Neural progenitor cell (in vitro differentiated cells): ENCODE measurements at places on chromosomes 3 and 15.

DNA sequence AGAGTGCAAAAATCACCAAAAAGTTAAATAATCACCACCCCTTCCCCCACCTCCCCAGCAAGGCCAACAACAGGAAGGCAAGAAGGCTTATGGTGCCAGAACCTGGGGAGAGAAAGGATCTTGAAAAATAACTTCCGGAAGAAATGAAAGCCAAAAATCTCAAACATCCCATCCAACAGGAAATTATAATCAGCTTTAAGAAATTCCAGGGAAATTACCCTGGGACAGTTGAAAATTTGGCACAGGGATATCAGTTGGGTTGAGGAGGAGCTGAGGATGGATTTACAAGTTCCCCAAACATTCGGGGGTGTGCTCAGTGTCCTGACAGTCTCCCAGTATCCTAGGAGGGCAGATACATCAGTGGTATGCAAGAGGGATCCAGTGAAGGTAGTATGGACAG, 82.7 kb downstream of the POLR2M start:
- DNase-seq: no peak

DNA sequence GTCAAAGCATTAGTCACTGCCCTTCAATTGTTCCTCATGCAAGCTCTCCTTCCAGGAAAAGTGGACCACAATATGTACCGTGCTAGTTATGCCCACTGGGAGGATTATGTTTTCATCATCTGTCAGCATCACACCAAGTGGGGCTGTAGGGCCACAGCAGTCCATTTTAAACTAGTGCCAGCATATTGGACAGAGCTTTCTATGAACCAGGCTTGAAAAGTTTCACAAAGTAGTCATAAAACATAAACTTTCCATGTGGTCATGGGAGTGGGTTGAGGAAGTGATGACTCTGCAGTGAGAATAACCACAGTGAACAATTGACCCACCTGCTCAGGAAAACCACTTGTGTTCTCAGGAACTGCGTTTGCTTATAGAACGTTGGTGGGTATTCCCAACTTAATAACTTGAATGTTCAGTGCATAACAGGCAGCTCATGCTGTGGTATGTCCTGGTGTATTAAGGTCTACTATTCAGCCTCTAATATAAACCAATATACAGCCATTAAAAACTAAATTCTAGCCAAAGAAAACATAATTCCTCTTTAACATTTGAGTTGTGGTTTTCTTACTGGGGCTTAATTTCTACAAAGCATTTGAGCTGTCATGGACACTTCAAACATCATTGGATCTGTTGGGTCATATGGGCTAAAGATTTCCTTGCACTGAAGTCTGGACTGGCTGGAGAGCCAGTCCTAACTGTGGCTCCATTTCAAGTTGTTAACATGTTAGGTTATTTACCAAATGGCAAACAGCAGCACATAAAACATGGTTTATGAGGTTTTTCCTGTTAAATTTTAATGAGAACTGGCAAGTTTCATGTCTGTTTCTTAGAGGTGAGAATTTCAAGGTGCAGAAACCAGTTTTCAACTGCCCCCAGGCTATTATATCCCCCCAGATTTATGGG, 274.1 kb downstream of the OTOL1 start:
- DNase-seq: no peak

DNA sequence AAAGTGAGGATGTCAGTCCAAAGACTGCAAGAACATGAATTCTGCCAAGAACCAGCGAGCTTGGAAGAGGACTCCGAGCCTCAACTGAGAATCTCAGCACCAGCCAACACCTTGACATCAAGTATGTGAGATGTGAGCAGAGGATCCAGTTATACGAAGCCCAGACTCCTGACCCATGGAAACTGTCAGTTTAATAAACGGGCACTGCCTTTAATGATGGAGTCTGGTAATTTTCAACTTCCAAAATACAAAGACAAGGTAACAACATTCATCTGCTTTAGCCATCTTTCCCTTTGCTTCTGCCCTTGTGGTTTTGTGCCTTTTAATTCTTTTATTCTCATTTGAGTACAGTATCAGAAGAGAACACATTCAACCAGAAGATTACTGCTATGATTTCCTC, 211.9 kb downstream of the ULK4 start:
- no peak for DNase-seq

DNA sequence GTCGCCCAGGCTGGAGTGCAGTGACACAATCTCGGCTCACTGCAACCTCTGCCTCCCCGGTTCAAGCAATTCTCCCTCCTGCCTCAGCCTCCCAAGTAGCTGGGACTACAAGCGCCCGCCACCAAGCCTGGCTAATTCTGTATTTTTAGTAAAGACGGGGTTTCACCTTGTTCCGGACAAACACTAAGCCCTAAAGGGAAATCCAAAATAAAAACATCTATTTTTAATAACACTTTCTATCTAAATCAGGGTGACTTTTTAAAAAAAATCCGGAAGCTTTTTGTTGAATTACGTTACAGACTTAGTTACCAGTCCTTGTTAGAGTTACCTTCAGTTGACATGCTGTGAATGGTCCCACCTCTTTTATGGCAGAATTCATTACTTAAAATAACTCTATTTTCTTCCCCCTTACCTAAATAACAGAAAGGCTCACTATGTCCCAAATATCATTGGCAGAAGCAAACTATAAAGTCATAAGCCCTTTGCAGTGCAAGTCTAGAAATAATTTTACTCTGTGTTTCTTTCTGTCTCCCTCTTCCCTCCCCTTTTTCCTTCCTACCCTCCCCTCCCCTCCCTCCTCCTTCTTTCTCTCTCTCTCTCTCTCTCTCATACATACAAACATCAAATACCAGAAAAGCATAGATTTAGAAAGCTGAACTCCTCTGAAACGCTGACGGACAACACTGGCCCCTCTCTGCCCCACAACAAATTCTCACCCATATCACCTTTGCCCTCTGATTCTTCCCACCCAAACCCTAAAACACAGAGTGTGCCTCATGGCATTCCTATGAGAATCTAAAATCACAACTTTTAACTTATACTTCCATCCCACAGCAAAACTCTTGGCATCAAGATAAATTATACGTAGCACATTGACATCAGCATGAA, 18.3 kb downstream of the THBS1 start:
- DNase-seq: no peak

GRCh38 chr3:110178965-110179364, 841.6 kb upstream of the DPPA4 start:
- peak; percentile 17 for DNase-seq

- DNase-seq: no peak
These were observed 7.2 kb downstream of the COX17 start for GRCh38 chr3:119669906-119670570.

- no peak for DNase-seq
These were observed 98.9 kb downstream of the EOMES start for GRCh38 chr3:27623085-27623753.

DNA sequence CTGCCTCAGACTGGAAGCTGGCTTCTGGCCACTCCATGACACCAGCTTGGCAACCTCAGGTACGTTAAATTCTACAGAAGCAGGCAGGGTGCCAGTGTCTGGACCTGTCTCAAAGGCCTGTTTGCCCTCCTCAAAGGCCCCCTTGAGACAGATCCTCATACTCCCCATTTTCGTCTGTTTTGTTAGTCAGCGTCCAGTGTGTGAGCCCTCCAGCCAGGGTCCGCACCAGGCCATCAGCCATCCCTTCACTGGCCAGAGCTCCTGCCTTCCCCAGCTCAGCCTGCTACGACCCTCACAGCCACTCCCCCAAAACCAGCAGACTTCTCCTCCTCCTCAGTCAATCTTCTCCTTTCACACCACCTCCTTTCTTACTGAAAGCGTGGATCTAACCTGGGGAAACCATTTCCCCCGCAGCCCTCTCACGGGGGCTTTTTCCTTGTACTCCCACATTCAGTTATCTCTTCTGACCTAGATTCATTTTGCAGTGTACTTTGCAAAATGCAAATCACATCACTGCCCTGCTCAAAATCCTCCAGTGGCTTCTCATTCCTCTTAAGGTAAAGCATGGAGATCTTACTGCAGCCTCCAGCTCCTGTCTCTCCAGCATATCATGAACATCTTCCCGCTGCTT, 66.1 kb upstream of the CTDSPL start:
- DNase-seq: no peak

DNA sequence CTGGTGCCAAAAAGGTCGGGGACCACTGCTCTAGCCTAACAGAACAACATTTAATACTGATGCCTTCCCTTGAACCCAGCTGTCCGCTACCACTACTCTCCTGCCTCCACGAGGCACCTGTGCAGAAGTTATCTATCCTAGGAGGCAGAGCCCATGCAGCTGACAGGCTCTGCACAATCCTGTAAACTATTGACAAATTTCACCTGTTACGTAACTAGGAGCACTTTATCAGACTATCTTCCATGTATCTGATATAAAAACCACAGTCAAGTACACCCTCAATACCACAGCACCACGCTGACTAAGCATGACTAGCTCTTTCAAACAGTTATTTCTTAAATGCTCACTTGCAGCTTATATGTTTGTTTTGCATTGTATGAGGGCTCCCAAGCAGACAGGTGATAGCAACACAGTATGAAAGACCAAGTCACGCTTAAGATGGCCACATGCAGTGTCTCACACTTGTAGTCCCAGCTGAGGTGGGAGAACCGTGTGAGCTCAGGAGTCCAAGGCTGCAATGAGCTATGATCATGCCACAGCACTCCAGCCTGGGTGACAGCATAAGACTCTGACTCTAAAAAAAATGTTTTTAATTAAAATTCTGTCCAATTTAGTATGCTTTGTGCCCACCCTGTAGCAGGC, 4.5 kb upstream of the IL17RC start:
- no peak for DNase-seq

GRCh38 chr15:100115711-100116090, 226.1 kb downstream of the ADAMTS17 start:
- no peak for DNase-seq

GRCh38 chr15:80568876-80569605, 126.1 kb upstream of the ABHD17C start:
- DNase-seq: no peak

DNA sequence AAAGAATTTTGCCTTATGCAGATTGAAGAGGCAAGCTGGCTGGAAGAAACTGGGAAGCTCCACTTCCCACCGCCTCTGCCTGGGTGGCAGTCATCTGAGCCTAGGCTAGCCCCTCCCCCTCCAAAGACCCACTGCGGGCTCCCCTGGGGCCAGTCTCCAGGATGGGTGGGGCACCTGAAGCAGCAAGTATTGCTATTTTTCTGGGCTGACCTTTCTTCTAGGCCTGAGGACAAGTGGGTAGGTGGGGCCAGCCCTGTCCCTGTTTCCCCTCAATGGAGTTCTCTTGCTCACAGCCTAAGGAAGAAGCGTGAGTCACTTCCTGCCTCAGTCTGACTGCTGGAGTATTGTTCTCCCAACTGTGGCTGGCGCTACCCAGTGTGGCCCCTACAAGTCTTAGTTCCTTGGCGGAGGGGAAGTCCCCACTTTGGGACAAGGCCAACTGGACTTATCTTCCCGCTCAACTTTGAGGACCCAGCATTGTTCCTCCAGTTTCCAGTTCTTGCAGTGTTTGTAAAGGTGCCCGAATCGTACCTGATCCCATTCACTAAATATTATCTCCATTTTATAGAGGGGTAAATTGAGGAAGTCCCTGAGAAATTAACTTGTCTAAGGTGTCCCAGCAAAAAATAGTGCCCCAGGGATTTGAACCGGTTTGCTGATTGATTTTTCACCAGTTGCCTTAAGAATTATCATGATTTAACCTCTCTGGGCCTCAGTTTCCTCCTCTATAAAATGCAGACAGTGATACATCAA, 1.4 kb downstream of the FURIN start:
- peak; percentile 61 for DNase-seq

DNA sequence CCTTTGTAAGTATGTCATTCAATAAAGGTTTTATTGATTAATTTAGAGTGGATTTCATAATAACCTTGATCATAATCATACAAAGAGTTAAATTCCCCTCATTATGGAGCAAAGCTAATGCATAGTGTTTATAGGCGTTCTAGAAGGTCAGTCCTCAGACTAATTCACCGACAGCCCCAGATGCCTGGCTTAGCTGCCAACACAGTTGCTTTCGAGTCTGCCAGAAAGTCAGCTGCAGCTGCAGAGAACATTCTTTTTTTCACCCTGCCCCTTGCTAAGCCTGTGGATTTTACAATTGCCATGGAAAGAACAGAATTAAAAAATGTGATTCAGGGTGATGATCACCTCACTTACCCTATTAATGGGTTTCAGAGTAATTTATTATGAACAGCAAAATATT, 21.2 kb downstream of the CADM2 start:
- peak; percentile 28 for DNase-seq

- DNase-seq: no peak
These were observed 143.3 kb downstream of the CHDH start for GRCh38 chr3:53702776-53703530.

DNA sequence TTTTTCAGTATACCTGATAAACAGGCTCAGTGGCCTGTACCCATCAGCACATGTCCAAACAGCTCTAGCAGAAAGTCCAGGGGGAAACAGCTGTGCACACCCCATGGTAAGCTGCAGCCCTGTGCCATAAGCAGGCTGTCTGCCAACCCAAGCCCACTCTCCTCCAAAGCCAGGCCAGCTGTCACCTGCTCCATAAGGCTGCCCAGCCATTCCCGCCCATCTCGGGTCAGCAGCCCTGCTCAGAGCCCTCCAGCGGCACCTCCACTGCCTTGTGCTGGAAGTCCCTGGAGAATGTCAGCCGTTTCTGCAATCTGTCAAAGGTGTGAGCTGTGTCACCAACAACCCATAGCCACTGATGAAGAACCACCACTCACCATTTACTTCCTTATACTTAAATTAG, 82.0 kb downstream of the NTRK3 start:
- DNase-seq: no peak

GRCh38 chr3:133213937-133214336, 175.7 kb downstream of the TMEM108 start:
- DNase-seq: no peak

DNA sequence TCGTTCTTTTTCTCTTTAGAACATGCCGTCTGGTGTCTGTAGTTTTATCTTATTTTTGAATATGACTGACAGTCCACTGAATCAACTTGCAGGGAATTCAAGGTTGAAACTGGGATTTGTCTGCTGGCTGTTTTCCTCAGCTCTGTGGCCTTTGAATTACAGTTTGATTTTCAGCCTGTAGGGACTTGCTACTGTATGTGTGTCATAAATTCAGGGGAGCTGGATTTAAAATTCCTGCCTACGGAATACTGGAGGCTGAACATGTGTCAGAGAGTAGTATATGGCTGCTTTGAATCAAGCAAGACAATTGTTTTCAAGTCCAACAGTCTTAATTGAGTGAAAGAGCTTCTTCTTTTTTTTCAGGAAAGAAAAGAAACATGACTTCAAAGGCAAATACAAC, 33.9 kb downstream of the RARB start:
- no peak for DNase-seq

DNA sequence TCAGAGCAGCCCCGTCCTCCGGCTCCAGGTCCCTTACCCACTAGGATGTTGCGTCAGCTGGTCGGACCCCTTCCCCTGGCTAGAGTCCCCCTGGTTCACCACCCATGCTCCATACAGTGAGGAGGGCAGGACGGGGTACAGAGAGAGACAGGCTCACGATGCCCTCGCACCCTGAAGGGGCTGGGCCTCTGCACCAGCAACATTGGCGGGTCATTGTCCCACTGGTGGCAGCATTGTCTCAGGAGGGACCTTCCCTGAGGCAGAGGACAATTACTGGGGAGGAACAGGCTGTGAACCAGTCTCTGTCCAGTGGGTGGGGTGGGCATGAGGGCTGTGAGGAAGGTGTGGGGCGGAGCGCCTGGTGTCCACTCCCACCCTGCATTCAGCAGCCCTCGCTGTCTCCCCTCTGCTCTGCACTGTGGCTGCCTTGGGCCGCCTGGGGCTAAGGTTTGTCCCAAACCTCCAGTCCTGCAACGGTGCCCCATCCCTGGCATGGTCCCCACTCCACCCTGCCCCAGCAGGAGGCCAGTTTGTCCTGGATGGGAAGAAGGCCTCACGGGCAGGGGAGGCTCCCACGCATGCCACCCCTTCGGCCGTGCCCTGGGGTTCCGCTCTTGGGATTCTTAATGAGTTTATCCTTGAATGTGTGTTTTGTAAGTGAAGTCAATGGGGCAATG, 48.0 kb upstream of the KLF13 start:
- DNase-seq: no peak
